ENCODE measurements at places on chromosomes 7 and 10.

DNA sequence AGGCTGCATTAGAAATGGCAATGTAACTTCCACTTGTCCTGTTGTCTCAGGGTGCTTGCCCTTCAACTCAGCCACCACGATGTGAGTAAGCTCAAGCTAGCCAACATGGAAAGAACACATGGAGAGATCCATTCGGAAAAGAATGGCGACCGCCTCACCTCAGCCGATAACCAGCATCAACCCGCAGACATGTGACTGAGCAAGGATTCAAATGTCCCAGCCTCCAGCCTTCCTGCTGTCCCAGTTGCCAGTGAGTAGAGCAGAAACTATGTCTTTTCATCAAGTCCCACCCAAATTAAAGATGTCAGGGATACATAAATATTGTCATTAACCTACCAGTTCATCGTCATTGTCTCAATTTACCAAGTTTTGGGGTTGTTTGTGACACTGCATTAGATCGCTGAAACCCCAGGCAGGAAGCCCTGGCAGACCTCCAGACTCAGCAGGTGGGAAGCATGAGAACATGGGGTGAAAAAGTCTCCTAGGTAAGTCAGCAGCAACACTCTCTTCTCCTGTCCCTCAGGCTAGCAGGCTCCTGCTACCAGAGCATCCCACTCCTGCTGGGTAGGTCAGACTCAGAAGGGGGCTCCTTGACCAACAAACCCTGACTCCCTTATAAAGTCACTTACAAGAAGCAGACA lies 67.0 kb downstream of the OSBPL3 start:
- no peak for DNase-seq

- DNase-seq = no peak
Measured at GRCh38 chr7:80787721-80788120, 131.1 kb downstream of the SEMA3C start.

DNA sequence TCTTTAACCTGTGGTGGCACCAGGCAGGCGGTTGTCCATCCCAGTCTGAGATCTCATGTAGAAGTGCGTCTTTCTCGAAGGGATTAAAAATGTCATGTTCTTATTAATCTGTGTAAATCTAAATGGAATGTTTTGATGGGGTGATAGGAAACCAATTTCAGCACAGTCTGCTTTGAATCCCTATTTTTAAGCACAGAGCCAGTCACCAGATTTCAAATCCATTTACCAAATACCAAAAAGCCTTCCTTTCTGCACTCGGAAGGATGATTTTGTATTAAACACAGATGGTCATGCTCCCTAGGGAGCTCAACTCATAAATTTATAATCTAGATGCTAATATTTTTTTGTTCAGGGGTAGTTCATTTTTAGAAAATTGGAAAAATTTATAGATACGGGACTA lies 160.6 kb upstream of the AOAH start:
- DNase-seq = no peak

DNA sequence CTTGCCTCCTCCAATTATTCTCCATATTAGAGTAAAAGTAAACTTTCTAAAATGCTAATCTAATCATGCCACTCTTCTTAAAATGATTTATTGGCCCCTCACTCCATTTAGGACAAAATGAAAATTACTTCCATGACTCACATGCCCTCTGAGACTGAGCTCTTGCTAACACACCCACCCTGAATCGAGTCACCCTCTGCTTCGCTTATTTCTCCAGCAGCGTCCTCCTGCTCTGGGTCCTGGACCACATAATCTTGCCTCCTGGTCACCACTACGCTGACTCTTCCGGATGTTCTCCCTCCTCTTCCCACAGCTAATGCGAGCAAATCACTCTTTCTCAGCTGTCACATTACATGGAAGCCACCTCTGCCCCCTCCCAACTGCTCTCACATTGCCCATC lies 384.0 kb upstream of the FZD8 start:
- DNase-seq = no peak

DNA sequence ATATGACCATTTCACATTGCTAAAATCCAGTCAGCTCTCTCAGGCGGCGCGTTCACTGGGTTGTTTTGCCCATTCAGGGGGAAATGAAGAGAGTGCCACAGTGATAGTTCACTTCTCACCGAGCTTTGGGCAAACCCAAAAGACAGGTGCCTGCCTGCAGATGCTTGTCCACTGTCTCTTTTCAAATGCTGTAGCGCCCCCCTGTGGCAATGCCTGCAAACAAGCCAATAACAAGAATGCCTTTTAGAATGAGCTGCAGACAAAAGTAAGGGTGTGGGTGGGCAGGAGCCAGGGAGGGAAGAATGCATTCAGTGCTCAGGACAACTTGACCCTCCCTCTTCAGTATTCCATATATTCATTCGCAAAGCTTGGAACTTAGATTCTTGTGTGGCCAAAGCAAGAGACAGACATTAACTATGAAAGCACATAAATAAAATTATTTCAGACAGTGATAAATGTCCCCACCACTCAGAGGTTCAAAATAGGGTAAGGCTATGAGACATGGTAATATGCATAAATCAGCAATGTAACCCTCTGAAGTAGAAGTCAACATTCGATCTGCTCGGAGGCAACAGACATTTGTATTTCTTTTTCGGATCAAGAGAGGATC lies 86.9 kb downstream of the JAZF1 start:
- DNase-seq = peak; percentile 15

DNA sequence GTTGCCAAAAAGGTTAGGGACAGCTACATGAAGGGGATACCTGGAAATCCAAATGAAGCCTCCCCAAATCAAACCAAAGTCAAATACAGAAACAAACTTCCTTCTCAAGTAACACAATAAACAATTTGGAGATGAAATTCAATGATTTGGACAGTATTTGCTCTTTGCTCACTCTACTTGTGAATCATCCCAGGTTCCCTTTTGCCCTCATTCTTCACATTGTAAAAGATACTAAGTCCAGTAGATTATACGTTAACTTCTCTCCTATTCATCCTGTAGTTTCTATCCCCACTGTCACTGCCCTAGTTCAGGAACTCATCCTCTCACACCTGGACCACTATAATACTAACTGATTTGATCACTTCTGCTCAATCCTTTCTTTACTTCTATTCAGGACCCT lies 28.3 kb downstream of the FZD1 start:
- DNase-seq = no peak

GRCh38 chr7:44761207-44762161 lies 12.8 kb downstream of the ZMIZ2 start:
- DNase-seq = no peak

- no peak for DNase-seq
Measured at GRCh38 chr10:89233033-89233432, 18.5 kb downstream of the LIPA start.

DNA sequence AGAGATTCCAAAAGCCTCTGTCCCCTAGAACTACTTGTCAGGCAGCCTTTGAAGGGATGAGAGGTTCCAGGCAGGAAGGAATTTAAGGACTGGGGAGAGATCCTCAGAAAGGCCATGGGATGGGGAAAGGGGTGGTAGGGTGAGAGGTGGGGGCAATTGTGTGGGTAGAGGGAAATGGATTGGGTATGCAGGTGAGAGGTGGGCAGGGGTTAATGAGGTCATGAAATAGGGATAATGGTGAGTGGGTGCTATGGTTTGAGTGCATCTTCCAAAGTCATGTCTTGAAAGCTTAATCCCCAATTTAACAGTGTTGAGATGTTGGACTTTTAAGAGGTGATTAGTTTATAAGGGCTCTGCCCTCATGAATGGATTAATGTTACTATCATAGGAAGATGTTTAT lies 383.5 kb downstream of the PLXNA4 start:
- no peak for DNase-seq

GRCh38 chr7:67692425-67692824 lies 695.8 kb downstream of the TYW1 start:
- no peak for DNase-seq

- DNase-seq = peak; percentile 7
Measured at GRCh38 chr7:92246360-92247101, 757 bp downstream of the ANKIB1 start.

GRCh38 chr7:45872116-45873034 lies 507 bp downstream of the CCDC201 start:
- DNase-seq = no peak

Data from stimulated activated CD8-positive, alpha-beta memory T cell treated with anti-CD3 and anti-CD28 coated beads, Interleukin-2, amount 100 ng/mL, for 1 hour (primary cell).